Bronchial epithelial cell (primary cell): ENCODE measurements at places on chromosomes 16 and 17. TPM values are rescaled to one million over a fixed set of nuclear protein-coding genes. Genes with fewer than 3 reads are reported as not detected.

The TMIGD1 gene
- not detected in 2 replicates for total RNA-seq

The ZNF646 gene
- 6.3 and 10.0 TPM in 2 replicates for total RNA-seq

The BAHCC1 gene
- total RNA-seq, result 0.79 and 1.8 TPM in 2 replicates

The RUSF1 gene
- total RNA-seq, result 26.9 TPM in 2 replicates
